NCI-H82 (cell line): ENCODE measurements at places on chromosomes 6 and 20.

- DNase-seq = peak; percentile 89
Observed at GRCh38 chr6:113879186-113880096, 22.3 kb downstream of the MARCKS start.

DNA sequence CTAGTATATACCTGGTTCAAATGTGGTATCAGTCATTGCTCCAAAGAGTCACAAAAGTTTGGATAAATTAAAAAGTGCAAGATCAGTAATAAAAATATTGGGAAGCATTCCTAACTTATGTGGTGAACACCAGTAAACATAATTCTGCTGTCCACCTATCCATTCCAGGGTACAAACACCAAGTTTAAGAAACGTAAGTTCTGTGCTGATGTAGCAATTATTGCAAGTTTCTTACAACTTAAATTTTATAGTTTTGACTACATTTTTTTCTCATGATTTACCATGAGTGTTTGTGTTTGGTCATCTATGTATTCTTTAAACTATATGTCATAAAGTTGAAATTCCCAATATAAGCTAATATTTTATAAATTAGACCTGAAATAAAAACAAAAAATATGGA, 255.0 kb upstream of the THEMIS start:
- DNase-seq = no peak

DNA sequence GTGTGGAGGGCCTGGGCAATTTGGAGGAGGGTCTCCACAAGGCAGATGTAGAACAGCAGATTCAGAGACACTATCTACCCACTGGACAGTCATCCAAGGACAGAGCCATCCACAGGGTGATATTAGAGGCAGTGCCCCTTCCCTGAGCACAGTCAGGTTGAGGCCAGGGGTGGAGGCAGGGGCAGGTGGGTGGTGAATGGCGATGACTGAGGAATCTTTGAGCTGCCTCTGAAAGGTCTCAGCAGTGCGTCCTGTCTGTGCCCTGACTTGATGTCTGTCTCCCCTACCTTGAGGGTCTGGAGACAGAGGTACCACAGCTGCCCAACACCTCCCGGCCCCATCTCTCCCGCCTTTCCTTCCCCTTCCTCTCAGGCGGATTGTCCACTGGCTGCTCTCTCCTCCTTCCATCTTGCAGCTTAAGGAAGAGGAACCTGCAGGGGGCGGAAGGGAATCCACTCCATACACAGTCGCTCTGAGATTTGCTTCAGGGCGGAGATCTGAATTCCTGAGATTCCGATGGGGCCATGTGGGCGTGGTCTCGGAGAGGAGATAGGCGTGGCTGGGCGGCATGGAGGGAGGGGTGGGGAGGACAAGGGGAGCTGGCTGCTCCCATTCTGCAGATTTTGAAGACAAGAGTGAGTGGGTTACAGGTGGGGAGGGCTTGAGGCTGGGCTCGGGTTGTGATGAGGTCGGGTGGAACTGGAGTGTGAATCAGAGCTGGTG, 1.7 kb downstream of the MUCL3 start:
- DNase-seq = peak; percentile 71

DNA sequence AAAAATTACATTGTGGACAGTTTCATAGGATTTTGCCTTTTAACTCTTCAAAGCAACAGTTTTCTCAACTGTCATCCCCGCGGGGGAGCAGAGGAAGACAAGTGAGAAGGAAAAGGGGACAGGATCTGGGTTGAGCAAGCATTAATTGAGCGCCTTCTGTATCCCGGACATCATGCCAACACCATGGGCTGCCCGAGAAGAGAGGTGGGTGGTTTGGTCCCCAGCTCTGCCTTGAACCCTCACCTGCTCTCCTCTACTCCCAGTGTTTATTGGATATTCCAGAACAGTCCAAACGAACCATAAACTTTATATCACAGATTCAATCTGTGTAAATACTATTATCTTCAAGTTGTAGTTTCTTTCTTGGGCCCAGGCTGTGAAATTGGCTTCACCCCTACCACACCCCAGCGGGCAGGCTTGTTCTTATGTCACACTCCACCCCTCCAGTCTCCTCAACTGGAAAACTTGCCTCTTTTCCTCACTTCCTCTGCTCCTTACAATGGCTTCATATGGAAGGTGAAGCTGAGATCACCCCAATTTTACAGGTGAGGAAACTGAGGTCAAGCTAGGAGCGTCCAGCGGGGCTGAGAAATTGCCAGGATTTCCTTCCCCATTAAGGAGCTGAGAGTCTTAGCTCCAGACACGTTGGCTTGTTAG, 6.0 kb downstream of the PCK1 start:
- DNase-seq = no peak

GRCh38 chr6:102732898-102733297, 1339.4 kb downstream of the GRIK2 start:
- DNase-seq = no peak

DNA sequence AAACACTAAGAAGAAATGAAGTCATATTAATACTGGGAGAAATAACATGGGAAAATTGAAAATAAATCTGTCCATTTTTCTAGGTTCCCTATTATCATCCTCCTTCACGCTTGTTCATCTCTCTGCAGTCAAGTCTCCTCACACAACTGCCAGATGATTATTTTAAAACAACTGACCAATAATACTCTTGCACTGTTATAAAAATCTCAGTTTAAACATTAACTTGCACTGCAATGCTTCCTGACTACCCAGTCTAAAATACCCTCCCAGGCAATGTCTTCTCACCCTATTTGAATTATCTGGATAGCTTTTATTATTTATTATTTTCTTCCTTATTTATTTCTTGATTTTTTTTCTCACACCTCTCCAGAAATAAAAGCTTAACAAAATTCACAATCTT, 5.7 kb downstream of the EYS start:
- DNase-seq = peak; percentile 17

DNA sequence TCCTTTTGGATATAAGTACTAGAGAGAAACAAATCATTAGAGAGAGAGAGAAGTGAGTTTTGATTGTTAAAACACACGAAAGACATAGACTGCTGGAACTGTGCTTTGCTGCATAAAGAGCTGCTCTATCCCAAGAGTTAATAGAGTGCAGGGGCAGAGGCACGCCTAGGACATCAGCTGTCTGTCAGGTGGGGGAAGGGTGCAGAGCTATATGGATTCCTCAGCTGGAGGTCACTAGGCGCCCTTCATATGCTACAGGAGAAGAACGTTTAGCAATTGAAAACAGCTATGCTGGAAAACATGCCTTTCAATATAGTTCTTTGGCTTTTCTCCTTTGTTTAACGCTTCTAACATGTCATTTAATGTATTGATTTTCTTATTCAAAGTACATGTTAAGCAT, 169.0 kb upstream of the MCHR2 start:
- DNase-seq = peak; percentile 9
